Renal pelvis (tissue), 12 donors: ENCODE measurements at places on chromosomes 5 and 9. TPM values are rescaled to one million over a fixed set of nuclear protein-coding genes. Genes with fewer than 3 reads are reported as not detected.

ELAVL2 gene
- polyA plus RNA-seq = 1.5 TPM

FAM221B gene
- polyA plus RNA-seq = 0.12 TPM

PCDHA10 gene
- polyA plus RNA-seq = 0.59 TPM

NREP gene
- polyA plus RNA-seq = 704 TPM

- no peak for DNase-seq
Observed at GRCh38 chr5:103467831-103468230, 94.8 kb downstream of the NUDT12 start.

GRCh38 chr5:107401470-107402122 lies 269.1 kb downstream of the EFNA5 start:
- no peak for DNase-seq

GRCh38 chr5:124481419-124481818 lies 265.0 kb downstream of the ZNF608 start:
- no peak for DNase-seq

- DNase-seq = no peak
Observed at GRCh38 chr9:83965350-83966208, 14.4 kb downstream of the HNRNPK start.

DNA sequence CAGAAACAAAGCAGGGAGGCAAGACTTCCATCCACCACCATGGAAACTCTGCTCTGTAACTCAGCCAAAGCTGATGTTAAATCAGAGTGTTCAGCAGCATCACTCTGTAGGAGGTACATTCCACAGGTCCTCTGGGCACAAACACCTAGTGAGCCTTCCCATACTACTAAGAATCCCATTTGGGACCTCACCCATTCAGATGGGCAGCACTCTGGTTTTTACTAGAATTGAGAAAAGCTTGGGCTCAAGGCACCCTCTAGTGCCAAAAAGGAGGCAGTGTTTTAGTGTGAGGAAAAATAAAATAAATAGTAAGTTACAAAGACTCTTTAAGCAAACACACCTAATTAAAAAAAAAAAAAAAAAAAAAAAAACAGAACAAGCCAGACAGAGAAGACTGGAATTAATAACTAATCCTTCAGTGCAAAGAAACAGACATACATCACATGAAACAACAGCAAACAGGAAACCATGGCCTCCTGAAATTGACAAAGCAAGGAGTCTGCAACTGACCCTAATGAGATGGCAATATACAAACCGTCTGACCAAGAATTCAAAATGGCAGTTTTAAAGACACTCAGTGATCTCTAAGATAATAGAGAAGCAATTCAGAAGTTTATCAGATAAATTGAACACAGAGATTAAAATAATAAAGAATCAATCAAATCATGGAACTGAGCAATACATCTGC lies 159.5 kb downstream of the GNA14 start:
- no peak for DNase-seq

DNA sequence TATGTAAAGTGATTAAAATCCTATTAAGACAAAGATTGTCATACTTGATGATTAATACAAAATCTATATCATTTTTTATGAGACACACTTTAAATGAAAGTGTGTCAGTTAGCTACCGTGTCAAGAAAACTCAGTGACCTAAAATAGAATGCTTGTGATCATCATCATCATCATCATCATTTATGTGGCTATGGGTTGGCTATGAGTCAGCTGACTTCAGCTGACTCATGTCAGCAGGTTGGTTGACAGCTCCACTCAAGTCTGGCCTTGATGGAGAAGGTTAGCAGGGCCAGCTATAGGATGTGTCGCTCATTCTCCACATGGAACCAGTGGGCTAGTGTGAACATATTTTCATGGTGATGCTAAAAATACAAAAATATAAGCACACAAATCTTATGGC lies 43.8 kb upstream of the ZNF300 start:
- no peak for DNase-seq

GRCh38 chr9:107239474-107239873 lies 43.6 kb upstream of the RAD23B start:
- no peak for DNase-seq
